ENCODE measurements at places on chromosomes 1 and 21. TPM values are rescaled to one million over a fixed set of nuclear protein-coding genes. Genes with fewer than 3 reads are reported as not detected.

The LRRC71 gene
- total RNA-seq = not detected

The UBXN11 gene
- total RNA-seq = 7.0 TPM

The CREB3L4 gene
- total RNA-seq = 5.3 TPM

The FCER1G gene
- 3.3 TPM for total RNA-seq

The LCE1E gene
- not detected for total RNA-seq

The SYT11 gene
- total RNA-seq = 3.0 TPM

The MPL gene
- total RNA-seq = not detected

The FCMR gene
- 4.4 TPM for total RNA-seq

The CFAP45 gene
- total RNA-seq = not detected

The TFF3 gene
- total RNA-seq = 1.7 TPM

The C1QC gene
- total RNA-seq = 35.7 TPM

The AMY1A gene
- not detected for total RNA-seq

- H3K4me3 ChIP-seq = no peak overlapping the region
- no peaks in the 10 kb centered on the region for H3K36me3 ChIP-seq
- peaks cover 11% of the 10 kb centered on the region for H3K4me1 ChIP-seq
- no peaks in the 10 kb centered on the region for H3K27me3 ChIP-seq
Observed at GRCh38 chr1:172363852-172364251, 56.6 kb upstream of the C1orf105 start.

- no peak for DNase-seq
- H3K27me3 ChIP-seq = no peaks in the 10 kb centered on the region
- H3K4me1 ChIP-seq = no peaks in the 10 kb centered on the region
Observed at GRCh38 chr1:89757532-89757931, 63.3 kb upstream of the LRRC8D start.

GRCh38 chr1:22794647-22795365 lies 84.2 kb downstream of the EPHB2 start:
- no peak for DNase-seq
- no peak overlapping the region for H3K27ac ChIP-seq

DNA sequence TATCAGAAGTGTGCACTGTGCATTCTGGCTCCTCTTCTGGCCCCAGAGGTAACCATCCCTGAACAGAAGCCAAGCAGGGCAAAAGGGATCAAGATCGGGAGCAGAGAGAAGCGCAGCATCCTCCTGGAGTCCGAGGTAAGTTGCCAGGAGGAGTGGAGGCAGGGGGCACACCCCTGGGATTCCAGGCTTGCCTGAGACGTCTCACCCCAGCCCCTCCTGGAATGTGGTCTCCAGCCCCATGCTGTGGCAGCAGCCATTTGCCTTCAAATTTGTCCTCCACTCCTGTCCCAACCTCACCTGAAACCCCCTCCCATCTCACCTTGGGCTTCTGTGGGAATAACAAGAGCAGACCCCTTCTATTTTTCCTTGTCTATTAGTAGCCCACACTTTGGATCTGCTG lies 10.1 kb downstream of the LRRC71 start:
- peaks cover 14% of the 10 kb centered on the region for H3K27me3 ChIP-seq
- H3K4me3 ChIP-seq = no peak overlapping the region
- H3K4me1 ChIP-seq = no peaks in the 10 kb centered on the region
- no peaks in the 10 kb centered on the region for H3K36me3 ChIP-seq

DNA sequence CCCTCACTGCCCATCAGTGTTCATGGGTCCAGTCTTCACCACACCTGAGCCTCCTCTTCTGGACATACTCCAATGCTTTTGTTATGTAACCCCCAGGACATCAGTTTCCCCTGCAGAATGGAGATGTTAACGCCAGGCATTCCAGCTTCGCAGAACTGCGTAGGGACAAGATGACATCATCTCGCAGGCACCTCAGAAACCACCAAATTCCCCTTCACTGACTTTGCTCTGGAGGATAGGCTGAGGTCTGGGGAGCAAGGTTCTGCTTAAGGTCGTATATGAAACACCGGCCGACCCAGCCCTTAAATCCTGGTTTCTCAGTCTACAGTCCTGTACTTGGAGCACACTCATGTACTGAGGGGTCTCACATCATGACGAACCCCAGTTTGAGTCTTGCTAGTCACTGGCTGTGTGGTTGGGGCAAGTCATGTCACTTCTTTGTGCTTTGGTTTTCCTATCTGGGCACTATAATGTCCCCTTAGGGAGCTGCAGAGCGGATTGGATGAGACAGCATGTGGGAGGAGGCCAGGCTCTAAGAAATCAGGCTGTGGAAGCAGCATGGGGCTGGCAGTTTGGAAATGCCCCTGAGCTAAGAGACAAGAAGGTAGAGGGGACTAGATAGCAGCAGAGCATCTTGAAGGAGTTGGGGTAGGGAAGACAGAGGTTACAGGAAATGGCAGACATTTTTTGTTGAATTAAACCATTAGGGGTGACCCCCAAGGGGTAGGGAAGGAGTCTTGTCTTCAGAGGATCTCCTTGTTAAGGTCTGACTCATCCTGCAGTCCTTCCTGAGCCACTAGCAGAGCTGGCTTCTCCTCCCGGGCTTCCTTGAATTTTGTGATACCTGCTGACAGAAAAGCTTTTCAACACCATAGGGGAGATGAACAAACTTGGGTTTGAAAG lies 138.3 kb downstream of the FOXD2 start:
- peaks cover 4% of the 10 kb centered on the region for H3K27me3 ChIP-seq
- H3K36me3 ChIP-seq = no peaks in the 10 kb centered on the region
- no peak for DNase-seq
- no peak overlapping the region for H3K4me3 ChIP-seq

GRCh38 chr1:241612533-241613477 lies 27.4 kb downstream of the CHML start:
- DNase-seq = no peak
- H3K27ac ChIP-seq = no peak overlapping the region

GRCh38 chr1:112808861-112809684 lies 93.9 kb upstream of the PPM1J start:
- H3K27ac ChIP-seq = peak overlapping the region; percentile 83
- DNase-seq = peak; percentile 80
- H3K4me1 ChIP-seq = peaks cover 8% of the 10 kb centered on the region
- no peaks in the 10 kb centered on the region for H3K36me3 ChIP-seq

DNA sequence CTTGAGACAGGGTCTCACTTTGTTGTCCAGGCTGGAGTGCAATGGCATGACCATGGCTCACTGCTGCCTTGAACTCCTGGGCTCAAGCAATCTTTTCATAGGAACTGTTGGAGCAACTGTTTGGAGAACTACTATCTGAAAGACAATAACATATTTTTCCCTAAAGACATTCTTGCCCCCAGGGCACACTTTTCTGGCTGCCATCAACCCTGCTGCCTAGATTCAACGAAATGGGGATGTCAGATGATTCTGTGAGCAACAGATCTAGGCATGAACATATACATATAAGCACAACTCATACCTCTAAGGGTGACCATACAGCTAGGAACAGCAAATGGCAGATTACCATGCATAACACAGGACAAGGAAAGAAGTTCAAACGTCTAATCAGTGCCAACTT lies 27.4 kb downstream of the JAK1 start:
- H3K27ac ChIP-seq = no peak overlapping the region
- no peaks in the 10 kb centered on the region for H3K27me3 ChIP-seq
- H3K36me3 ChIP-seq = no peaks in the 10 kb centered on the region
- peaks cover 83% of the 10 kb centered on the region for H3K4me1 ChIP-seq
- no peak for DNase-seq

DNA sequence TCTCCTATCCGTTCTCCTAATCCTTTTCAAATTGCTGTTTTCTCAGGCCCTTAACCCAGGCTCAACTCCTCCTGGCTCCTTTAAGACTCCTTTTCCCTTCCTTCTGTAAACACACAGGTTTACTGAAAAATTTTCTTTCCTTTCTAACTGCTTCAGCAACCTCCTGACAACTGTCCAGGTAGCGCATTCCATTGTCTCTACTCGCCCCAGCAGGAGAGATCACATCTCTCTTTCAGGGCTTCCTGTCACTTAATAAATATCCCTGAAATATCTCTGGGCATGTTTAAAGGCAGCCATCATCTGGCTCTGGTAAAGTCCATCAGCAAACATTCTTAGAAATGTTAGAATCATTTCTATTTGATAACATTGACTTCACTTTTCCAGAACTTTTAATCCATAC lies 211.2 kb upstream of the PTBP2 start:
- no peaks in the 10 kb centered on the region for H3K36me3 ChIP-seq
- no peak overlapping the region for H3K4me3 ChIP-seq
- H3K27ac ChIP-seq = peak overlapping the region; percentile 31
- no peaks in the 10 kb centered on the region for H3K27me3 ChIP-seq
- DNase-seq = no peak

GRCh38 chr1:932173-932510 lies 8.4 kb downstream of the SAMD11 start:
- H3K4me1 ChIP-seq = peaks cover 8% of the 10 kb centered on the region
- no peak overlapping the region for H3K4me3 ChIP-seq
- DNase-seq = no peak
- peaks cover 15% of the 10 kb centered on the region for H3K27me3 ChIP-seq
- no peaks in the 10 kb centered on the region for H3K36me3 ChIP-seq

GRCh38 chr21:42959728-42960127 lies 14.6 kb upstream of the PKNOX1 start:
- H3K27me3 ChIP-seq = no peaks in the 10 kb centered on the region
- no peak for DNase-seq
- no peaks in the 10 kb centered on the region for H3K4me1 ChIP-seq
- H3K36me3 ChIP-seq = no peaks in the 10 kb centered on the region
- H3K27ac ChIP-seq = no peak overlapping the region

- H3K27me3 ChIP-seq = no peaks in the 10 kb centered on the region
- DNase-seq = no peak
- H3K27ac ChIP-seq = no peak overlapping the region
- no peak overlapping the region for H3K4me3 ChIP-seq
Observed at GRCh38 chr1:185474440-185475149, 157.6 kb upstream of the IVNS1ABP start.

DNA sequence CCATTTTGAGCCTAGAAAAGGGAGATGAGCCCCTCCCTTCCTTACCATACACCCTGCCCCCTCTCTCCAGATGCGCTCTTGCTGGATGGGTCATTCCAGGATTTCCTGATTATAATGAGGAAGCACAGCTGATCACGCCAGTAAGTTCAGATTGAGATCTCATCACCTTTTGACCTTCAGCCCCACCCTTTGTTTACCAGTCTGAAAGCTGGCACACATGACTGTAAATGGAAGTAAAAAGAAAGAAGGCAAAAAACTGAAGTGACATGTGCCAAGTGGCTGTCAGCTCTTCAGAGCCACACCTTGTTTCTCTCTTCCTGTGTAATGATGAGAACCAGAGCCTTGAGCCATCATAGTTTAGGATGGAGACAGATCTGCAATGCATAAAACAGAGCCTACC lies 27.9 kb downstream of the S1PR1 start:
- H3K27me3 ChIP-seq = no peaks in the 10 kb centered on the region
- H3K4me1 ChIP-seq = no peaks in the 10 kb centered on the region
- no peak overlapping the region for H3K4me3 ChIP-seq
- H3K36me3 ChIP-seq = no peaks in the 10 kb centered on the region
- H3K27ac ChIP-seq = no peak overlapping the region
- no peak for DNase-seq

DNA sequence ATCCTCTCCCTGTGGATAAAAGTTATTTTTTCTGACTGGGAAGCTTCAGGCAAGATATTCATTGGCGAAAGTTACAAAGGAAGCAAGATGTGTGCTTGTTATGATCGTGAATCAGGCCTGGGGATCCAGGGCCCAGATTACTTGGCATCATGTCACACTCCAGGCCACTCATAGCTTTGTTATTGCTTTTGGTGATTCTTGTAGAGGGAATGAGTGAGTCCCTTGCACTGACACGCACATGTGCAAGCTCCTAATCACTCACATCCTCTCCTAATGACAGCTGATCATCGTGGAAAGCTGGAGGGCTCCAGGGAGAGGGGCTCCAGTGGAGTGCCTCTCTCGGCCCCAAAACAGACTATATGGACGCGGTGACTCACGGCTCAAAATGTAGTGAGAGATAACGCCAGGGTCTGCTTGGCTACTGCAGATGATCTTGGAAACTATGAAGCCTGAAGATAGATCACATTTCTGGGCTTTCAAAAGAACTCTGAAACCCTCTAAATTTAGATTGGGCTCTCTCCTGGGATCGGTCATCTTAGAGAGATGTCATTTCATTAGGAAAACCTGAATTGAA lies 481.1 kb upstream of the USP24 start:
- no peaks in the 10 kb centered on the region for H3K27me3 ChIP-seq
- H3K4me3 ChIP-seq = no peak overlapping the region
- H3K36me3 ChIP-seq = no peaks in the 10 kb centered on the region
- H3K4me1 ChIP-seq = peaks cover 29% of the 10 kb centered on the region
- peak; percentile 62 for DNase-seq

GRCh38 chr1:119318466-119319309 lies 49.9 kb upstream of the HAO2 start:
- no peaks in the 10 kb centered on the region for H3K4me1 ChIP-seq
- H3K27me3 ChIP-seq = no peaks in the 10 kb centered on the region
- no peaks in the 10 kb centered on the region for H3K36me3 ChIP-seq
- H3K27ac ChIP-seq = no peak overlapping the region
- no peak for DNase-seq

GRCh38 chr21:36608897-36609225 lies 90.1 kb upstream of the SIM2 start:
- DNase-seq = no peak
- no peaks in the 10 kb centered on the region for H3K4me1 ChIP-seq
- no peak overlapping the region for H3K4me3 ChIP-seq

- H3K4me3 ChIP-seq = no peak overlapping the region
- no peaks in the 10 kb centered on the region for H3K36me3 ChIP-seq
- DNase-seq = no peak
- H3K27ac ChIP-seq = no peak overlapping the region
- no peaks in the 10 kb centered on the region for H3K27me3 ChIP-seq
Observed at GRCh38 chr1:217393896-217394295, 237.0 kb downstream of the GPATCH2 start.

- H3K4me3 ChIP-seq = no peak overlapping the region
- DNase-seq = no peak
- no peak overlapping the region for H3K27ac ChIP-seq
- H3K27me3 ChIP-seq = no peaks in the 10 kb centered on the region
- no peaks in the 10 kb centered on the region for H3K36me3 ChIP-seq
Observed at GRCh38 chr1:180851995-180852887, 60.5 kb upstream of the KIAA1614 start.

GRCh38 chr1:53693773-53694717 lies 44.9 kb downstream of the GLIS1 start:
- H3K4me1 ChIP-seq = no peaks in the 10 kb centered on the region
- no peak overlapping the region for H3K27ac ChIP-seq
- peaks cover 2% of the 10 kb centered on the region for H3K27me3 ChIP-seq
- H3K36me3 ChIP-seq = no peaks in the 10 kb centered on the region
- DNase-seq = no peak
